Naive thymus-derived CD4-positive, alpha-beta T cell (primary cell): ENCODE measurements at places on chromosomes 2 and 18.
A peak's percentile ranks its signal among the peaks of the same experiment; 100 is the strongest.

DNA sequence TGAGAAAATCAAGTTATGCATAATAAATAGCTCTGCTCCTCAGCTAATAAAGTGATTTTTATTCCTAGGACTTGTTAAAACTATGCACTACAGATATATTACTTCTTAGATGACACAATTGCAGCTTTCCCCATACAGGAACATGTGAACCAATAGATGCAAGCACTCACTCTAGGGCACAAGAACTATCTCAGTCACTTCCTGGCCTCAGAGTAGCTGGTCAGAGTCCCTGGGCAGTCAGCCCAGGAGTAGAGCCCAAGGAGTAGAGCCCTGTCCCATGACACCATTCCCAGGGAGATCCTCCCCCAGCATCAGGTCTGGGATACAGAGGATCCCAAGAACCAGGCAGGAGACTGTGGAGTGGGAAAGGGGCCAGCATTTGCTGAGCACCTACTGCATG lies 2.7 kb downstream of the TNS1 start:
- no peak for DNase-seq

- no peak for DNase-seq
Measured at GRCh38 chr2:199524689-199525574, 67.2 kb upstream of the SATB2 start.

GRCh38 chr2:44934983-44935728 lies 6.3 kb upstream of the SIX3 start:
- no peak for DNase-seq

DNA sequence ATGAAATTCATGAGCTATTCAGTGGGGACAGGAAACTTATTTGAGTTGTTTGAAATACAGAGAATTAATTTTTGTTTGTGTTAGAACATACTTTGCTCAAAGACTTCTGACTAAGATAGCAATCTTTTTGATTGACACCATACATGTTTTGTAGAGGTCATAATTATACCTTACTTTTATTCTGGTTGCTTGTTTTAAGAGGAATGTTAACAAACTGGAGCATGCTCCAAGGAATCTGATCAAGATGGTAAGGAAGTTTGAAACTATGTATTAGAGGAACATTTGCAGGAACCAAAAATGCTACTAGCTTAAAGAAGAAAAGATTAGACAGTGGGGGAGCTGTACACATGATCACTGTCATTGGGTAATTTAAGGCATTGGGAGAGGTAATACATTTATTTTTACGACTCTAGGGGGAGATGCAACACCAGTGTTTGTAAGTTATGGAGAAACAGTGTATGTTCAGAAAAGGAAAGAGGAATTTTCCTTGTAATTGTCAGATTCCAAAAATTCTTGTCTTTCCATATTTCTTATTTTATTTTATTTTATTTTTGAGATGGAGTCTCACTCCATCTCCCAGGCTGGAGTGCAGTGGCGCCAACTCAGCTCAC lies 8.0 kb downstream of the AGFG1 start:
- DNase-seq = peak; percentile 14

DNA sequence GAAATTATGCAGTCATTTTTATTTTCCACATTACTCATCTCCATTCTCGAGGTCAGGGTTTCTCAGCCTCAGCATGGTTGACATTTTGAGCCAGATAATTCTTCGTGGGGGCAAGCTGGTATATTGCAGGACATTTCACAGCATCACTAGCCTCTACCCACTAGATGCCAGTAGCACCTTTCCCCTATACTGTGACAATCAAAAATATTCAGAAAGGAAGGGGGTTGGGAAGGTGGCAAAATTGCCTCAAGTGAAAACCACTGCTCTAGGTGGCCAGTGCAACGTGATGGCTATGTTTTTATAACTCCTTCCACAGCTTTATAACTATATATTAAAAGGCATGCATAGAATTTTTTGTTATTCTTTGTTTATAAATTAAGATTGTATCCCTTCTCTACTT lies 294.5 kb downstream of the CNTNAP5 start:
- no peak for DNase-seq

DNA sequence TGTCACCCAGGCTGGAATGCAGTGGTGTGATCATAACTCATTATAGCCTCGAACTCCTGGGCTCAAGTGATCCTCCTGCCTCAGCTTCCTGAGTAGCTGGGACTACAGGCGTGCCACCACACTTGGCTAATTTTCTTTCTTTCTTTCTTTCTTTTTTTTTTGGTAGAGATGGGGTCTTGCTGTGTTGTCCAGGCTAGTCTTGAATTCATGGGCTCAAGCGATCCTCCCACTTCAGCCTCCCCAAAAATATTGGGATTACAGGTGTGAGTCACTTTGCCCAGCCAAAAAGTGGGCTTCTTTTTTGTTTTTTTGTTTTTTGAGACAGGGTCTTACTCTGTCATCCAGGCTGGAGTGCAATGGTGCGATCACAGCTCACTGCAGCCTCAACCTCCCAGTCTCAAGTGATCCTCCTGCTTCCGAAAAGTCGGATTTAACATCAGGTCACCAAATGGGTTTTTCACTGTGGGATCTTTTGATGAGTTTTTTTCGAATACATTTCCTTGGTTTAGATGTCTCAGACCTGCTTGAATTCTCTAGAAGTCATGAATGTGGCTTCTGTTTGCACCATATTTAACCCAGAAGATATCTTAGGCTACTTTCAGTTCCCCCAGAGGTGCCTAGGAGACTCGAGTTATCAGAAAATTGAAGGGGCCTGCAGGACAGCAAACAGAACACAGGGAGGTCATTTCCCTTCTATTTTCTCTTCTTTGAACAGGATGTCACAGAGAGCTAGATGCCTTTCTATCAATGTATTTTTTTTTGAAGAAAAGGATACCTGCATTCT lies 8.9 kb downstream of the RAB31 start:
- no peak for DNase-seq
